Choroid plexus epithelial cell (primary cell): ENCODE measurements at places on chromosomes 7 and 10.

GRCh38 chr7:4006687-4007086 lies 675.4 kb upstream of the FOXK1 start:
- DNase-seq, result no peak

DNA sequence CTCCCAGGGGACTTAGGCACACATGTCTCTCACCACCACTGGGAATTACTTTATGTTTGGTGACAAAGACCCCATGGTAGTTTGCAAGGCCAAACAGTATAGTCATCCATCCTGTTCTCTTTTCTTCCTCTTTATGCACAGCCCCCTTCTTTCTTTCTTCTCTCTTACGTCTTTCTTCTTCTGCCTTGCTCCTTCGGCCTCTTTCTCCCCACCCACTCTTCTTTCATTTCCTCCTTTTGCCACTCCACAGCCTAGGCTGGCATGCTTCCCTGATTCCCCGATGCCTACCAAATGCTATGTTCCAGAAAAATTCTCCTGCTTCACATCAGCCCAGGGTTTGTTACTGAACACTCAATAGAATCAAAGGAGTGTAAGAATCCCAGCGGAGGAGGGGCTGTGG lies 62.4 kb upstream of the MKLN1 start:
- DNase-seq, result no peak

GRCh38 chr10:60905580-60905979 lies 38.4 kb downstream of the RHOBTB1 start:
- peak; percentile 68 for DNase-seq

- peak; percentile 56 for DNase-seq
Measured at GRCh38 chr10:115963848-115964247, 309.2 kb downstream of the GFRA1 start.

- peak; percentile 10 for DNase-seq
Measured at GRCh38 chr7:110835218-110835617, 255.7 kb upstream of the LRRN3 start.

DNA sequence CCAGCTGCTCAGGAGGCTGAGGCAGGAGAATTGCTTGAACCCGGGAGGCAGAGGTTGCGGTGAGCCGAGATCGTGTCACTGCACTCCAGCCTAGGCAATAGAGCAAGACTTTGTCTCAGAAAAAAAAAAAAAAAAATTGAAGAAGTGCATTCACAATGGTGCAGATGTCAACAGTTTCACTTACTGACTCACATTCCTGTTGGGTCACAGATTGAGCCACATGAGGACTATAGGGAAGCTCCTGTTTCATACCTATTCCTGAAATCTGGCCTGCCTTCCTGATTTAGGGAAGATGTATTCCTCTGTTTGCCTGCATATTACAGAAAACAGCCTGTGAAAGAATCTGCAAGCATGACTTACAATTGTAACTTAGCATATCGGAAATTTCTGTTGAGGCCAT lies 78.2 kb downstream of the AKR1C4 start:
- no peak for DNase-seq

DNA sequence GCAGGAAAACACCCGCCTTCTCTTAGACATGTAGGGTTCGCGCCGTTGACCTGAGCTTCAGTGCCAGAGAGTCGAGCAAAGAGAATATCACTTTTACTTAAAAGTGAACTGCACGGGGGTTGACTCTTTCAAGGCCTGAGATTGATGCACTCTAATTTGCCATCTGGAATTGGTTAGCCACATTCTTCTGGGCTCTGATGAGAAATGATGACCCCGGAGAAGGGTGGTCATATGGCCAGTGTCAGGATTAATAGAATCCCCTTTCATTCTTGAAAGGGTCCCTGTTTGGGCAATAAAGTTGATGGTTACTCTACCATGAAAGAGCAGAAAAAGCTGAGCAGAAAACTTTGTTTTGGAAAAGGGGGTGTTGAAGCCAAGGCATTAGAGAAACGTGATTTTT lies 31.2 kb downstream of the GRK5 start:
- no peak for DNase-seq

GRCh38 chr7:2114052-2114451 lies 118.7 kb downstream of the MAD1L1 start:
- peak; percentile 82 for DNase-seq

DNA sequence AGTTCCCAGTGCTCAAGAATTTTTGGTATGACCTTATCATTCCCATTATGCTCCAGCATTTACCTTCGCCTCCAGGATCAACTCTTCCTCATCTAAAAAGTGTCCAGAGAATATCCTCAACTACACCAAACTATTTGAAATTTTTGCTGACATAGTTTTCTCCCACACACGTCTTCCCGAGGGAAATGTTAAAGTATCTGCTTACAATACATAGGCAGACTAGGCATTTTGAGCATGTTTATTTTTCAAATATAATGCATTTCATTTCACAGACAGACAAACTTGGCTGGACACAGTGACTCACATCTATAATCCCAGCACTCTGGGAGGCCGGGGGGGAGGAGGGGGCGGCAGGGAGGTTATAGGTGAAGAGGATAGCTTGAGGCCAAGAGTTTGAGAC lies 177.1 kb upstream of the TRIM24 start:
- peak; percentile 70 for DNase-seq
